ENCODE measurements at places on chromosomes 1 and 21.

- DNase-seq, result peak; percentile 60
Observed at GRCh38 chr1:204859861-204860267, 10.8 kb upstream of the NFASC start.

GRCh38 chr21:44253832-44254710 is 7.6 kb downstream of the DNMT3L start:
- DNase-seq, result no peak

DNA sequence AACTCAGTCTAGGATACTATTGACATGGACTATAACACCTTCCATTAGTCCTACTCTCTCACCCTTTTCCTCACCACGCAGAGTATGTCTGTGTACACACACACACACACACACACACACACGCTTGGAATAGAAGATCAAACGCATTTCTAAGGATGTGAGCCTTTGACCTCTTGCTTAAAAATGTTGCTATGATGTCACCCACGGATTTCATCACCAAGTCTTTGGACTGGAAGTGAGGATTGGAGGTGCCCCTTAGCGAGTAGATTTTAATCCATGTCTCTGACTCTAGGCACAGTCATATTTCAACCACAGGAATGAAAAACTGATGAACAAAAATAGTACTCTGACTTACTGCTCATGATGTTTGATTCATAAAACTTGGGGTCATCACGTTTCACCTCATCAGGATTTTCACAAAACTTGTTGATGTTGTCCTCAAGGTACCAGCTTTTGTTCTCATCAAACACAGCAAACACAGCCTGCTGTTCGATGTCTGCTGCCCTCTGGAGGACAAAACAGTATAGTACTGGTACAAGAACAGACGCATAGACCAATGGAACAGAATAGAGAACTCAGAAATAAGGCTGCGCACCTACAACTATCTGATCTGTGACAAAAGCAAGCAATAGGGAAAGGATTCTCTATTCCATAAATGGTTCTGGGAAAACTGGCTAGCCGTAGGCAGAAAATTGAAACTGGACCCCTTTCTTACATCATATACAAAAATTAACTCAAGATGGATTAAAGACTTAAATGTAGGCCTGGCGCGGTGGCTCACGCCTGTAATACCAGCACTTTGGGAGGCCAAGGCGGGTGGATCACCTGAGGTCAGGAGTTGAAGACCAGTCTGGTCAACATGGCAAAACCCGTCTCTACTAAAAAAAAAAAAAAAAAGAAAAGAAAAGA is 39.9 kb downstream of the F5 start:
- DNase-seq, result peak; percentile 50

GRCh38 chr1:6273380-6273891 is 12.5 kb upstream of the GPR153 start:
- DNase-seq, result no peak

GRCh38 chr1:29684141-29684540 is 447.8 kb downstream of the PTPRU start:
- DNase-seq, result no peak

DNA sequence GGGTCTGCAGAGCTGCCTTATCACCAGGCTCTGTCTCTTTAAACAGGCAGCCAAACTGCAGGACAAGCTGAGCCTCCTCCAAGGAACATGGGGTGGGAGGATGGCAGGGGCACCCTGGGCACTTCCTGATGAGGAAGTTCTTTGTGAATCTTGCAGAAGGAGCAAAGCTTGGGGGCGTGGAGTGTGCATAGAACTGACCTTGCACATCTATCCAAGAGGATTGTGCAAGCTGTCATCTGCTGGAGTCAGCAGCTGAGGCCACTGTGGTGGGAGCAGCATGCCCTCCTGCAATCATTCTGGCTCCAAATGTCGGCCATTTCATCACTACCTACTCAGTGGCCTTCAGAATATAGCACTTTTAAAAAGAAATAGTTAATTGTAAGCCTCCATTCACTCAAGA is 182.2 kb downstream of the AJAP1 start:
- DNase-seq, result no peak

DNA sequence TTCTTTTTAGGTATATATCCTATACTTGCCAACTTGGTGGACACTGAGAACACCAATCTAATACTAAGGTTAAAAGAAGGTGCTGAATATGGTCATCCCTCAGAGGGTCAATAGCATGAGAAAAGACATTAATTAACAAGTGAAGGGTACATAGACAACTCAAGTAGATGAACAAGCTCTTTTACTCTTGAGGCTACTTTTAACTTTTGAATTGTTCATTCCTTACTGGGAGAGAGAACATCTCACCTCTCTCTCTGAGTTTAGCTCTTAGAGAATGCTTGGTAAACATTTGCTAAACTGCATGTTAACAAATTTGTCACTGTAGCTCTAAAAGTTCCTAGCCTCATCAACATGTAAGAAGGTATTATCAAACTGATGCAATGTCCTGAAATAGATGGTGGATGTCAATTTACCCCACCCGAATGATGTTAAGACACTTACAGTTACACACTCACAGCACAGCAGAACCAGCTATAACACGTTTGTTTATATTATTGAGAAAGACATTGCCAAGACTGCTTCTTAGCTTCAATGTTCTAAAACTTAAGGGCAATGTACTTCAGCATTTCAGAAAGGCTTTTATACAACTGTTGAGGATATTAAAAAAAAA is 35.9 kb downstream of the HEATR1 start:
- no peak for DNase-seq

GRCh38 chr1:8854240-8854639 is 24.2 kb downstream of the ENO1 start:
- no peak for DNase-seq

GRCh38 chr1:112298558-112298957 is 97.5 kb upstream of the CTTNBP2NL start:
- no peak for DNase-seq

DNA sequence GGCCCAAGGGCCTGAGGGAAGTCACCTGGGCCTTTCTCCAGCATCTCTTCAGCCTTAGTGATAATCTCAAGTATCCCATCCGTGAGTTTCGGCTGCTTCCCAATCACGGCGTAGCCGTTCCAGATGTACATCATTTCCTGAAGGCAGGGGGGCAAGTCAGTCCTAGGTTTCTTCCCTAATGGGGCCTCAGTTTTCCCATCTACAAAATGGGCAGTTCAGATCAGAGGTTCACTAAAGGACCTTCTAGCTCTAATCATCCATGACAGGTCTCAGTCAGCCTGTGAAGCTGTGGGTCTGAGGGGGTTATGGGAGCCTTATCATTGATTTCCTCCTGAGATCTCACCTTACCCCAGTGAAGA is 39.9 kb downstream of the TTC39A start:
- no peak for DNase-seq

- no peak for DNase-seq
Observed at GRCh38 chr1:169484101-169484500, 1.6 kb downstream of the SLC19A2 start.

- DNase-seq, result no peak
Observed at GRCh38 chr1:53449021-53449420, 10.2 kb upstream of the DMRTB1 start.

- DNase-seq, result no peak
Observed at GRCh38 chr1:13801232-13801631, 101.2 kb downstream of the PRDM2 start.

DNA sequence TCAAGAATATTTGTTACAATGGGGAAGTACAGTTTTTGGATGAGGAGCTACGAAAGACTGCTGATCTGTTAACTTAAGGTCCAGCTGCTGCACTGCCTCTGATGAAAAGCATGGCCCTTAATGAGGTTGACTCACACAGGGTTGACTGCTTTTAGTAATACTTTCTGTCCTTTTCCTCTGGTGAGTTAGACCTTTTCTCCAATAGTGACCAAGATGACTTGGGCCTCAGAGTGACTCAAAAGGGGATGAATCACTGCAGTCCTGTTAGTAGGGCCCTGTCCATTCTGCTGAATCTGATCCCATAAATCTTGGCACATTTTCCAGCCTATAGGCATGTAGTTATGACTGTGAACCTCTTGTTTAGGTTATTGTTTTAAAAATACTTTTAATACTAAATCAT is 2.7 kb downstream of the DISP1 start:
- DNase-seq, result no peak

DNA sequence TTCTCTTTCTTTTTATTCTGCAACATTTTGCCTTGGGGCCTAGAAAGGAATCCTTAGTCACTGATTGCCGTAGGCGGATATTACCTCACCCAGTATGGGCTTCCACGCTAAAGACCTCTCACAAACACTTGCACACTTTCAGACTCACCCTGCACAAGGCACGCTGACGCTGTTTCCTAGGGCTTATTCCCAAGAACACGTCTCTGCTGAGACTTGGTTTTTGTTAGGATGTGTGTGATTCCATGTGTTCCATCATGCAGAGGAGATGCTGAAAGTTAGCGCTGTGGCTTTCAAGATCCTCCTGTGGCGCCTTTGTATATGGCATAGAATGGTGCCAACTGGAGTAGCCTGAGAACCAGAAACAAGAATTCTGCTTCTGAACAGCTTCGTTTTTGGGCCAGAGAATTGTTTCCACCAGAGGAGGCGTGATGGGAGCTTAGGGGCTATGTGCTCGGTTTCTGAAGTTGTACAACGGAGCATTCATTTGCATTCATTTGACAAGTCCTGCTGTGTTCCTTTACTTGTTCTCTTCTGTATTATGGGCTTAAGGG is 297.0 kb downstream of the DISC1 start:
- no peak for DNase-seq

DNA sequence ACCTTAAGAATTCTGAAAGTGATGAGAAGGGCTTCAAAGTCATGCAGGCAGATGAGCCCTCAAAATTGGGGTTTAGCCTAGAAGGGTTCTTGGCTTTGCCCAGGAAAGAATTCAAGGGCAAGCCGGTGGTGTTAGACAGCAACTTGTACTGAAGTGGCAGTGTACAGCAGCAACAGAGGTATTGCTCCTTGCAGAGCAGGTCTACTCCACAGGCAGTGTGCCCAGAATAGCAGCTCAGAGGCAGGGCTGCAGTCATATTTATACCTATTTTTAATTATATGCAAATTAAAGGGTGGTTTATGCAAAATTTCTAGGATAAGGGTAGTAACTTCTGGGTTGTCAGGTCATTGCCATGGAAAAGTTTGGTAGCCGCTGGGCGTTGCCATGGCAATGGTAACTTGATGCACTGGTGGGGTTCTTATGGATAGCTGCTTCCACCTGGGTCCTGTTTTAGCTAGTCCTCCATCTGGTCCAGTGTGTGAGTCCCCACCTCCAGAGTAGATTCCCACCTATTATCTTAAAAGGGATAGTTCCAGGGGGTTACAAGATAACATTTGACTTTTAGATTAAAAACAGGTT is 57.9 kb upstream of the CR2 start:
- no peak for DNase-seq

GRCh38 chr1:106747791-106748190 is 308.7 kb upstream of the PRMT6 start:
- no peak for DNase-seq

DNA sequence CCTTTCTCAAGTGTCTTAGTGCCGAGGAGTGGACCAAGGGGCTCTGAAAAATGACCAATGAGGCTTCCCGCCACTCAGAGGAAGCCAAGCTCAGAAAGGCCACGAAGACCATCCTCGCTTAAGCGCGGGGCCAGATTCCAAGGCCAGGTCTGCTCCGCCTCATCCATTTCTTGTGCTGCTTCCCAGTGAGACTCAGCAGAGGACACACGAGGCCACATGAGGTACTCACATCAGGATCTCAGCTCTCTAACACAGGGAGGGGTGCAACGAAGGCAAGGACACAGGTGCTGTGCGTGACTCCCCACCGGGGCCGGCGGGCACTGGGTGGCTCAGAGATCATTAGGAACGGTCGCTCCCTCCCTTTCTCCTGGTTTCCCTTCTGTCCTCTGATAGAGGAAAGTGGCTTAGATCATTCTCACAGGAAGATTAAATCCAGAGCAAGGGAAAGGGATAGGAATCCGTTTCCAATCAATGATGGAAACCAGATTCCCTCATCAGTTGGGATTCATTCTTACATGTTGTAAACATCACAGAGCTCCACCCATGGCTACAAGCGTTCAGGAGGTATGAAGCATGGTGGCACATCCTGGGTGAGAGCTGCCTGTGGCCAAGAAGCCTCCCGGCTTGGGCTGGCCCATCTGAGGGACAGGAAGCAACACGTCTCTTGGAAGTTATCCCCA is 46.7 kb downstream of the CAPZB start:
- DNase-seq, result no peak

DNA sequence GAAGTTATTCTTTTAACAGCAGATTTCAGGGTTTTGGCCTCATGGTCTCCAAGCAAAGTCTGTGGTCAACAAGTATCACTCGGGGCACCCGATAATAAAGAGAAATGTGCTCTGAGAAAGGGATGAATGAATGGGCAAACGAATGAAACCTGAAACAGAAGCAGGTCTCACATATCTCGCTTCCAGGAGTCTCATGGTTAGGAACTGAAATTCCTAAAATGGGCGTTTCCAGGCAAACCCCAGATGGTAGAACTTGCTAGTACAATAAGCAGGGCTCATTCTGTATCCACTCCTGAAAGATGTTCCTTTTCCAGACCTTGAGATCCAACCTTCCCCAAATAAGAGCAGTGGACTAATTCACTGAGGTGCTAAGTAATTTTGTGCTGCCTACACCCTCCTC is 87.2 kb downstream of the LAMC2 start:
- DNase-seq, result no peak
